Stimulated activated naive CD8-positive, alpha-beta T cell treated with anti-CD3 and anti-CD28 coated beads, Interleukin-15, Interleukin-2, amounts not matched to agents 100 U/mL and 50 U/mL, for 24 hours (primary cell): ENCODE measurements at places on chromosomes 7 and 10.

DNA sequence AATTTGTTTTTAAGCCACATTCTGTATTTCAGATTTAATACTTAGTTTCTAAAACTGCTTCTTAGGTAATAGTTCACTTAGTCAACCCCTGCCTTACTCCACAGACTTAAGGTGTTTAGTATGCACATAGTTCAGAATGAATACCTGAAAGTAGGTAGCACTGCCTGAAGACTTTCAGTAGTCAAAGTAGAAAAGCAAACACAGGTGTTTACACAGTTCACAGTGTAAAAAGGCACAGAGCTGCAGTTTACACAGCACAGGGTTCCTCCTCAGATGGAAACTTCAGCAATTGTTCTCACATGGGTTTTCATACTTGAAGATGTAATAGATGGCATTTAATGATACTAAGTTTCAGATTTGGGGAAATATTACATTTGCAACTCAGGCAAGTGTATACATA, 3.1 kb upstream of the PKD1L1 start:
- no peak for DNase-seq

- no peak for DNase-seq
These were observed 49.1 kb upstream of the BTBD16 start for GRCh38 chr10:122221958-122222357.

DNA sequence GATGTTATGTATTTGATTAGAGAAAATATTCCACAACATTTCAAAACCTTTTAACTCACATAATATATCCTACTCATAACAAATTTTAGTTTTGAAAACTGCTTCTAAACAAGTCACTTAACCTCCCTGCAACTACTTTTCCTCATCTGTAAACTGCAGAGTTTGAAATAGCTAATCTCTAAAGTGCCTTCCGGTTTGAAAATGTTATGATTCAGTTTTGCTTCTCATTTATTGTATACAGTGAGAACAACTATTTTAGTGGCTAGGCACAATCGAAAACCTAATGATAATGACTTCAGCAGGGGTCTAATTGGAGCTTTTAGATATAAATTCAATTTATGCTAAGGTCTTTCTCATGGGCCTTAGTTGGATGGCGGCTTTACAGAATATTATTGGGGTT, 30.7 kb upstream of the TEX47 start:
- DNase-seq: no peak

DNA sequence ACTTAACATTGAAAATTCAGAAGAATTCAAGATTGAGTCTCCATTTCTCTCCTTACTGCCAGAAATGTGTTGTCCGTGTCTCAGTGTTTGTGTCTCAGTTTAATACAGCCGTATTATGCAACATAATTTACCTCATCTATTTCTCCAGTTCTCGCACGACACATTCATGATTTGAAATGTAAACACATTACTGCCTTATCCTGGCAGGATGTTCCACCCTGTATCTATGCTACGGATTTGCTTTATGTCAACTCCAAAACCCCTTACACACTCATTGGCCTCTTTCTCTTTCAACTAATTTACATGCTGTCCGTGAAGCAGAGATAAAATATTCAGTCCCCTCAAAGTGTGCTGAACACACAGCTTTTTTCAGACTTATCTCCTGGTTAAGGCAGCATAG, 653.7 kb upstream of the SEMA3D start:
- DNase-seq: no peak

- no peak for DNase-seq
These were observed 30.3 kb downstream of the ANKMY2 start for GRCh38 chr7:16615228-16615627.

GRCh38 chr7:34277016-34277802, 371.9 kb downstream of the BMPER start:
- no peak for DNase-seq

- DNase-seq: no peak
These were observed 31.7 kb downstream of the DYNC1I1 start for GRCh38 chr7:95804052-95804451.

GRCh38 chr7:51138123-51139085, 178.2 kb downstream of the COBL start:
- no peak for DNase-seq

DNA sequence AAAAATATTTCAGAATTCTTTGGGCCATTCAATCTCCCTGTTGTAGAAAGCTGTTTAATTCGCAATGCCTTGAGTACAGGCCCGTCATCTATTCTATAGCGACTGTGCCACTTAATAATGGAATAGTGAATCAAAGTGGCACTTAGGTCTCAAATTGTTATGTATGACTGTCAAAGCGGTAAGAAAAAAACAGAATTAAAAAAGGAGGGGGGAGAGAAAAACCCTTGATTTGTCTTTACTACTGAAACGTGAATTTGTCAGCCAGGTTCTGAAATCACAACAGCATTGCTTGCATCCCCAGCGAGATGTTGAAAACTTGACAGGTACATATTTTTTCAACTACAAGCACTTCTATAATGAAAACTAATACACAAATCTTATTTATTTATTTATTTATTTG, 320.9 kb downstream of the TFEC start:
- no peak for DNase-seq

- no peak for DNase-seq
These were observed 40.9 kb downstream of the C1GALT1 start for GRCh38 chr7:7223250-7223649.

GRCh38 chr7:105131033-105131656, 117.1 kb downstream of the KMT2E start:
- DNase-seq: no peak

DNA sequence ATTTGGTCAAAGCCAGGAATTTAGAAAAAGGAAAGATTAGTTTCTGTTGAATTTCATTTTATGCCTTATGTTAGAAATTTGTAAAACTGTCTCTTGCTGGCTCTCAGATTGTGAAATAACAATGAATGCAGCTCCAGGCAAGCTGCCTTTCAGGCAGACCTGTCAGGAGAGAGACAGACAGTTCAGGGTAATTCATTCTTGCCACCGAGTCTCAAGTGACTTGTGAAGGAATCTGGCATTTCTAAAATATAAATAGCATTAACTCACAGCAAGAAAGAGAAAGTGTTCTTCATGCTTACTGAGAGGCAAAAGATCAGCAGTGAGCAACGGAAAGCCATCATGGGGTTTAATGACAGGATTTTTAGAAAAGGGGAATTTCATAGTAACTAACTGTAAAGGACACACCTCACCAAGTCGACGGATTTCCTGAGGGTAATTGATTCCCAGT, 442.3 kb upstream of the AKR1E2 start:
- no peak for DNase-seq

DNA sequence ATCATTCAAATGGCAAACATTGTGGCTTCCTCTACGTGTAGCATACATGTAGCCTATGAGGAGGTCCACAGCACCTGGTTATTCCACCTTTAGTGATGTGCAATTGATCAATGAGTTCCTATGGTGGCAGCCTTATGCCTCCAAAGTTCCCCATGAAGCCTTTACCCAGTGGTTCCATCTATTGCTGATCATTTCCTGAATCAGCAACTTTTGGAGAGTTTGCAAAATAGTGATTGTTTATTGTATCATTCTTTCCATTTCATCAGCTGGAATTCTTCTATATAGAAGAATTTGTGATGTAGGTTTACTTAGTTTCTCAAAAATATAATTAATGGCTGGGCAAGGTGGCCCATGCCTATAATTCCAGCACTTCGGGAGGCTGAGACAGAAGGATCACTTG, 380.2 kb upstream of the MKI67 start:
- DNase-seq: no peak

DNA sequence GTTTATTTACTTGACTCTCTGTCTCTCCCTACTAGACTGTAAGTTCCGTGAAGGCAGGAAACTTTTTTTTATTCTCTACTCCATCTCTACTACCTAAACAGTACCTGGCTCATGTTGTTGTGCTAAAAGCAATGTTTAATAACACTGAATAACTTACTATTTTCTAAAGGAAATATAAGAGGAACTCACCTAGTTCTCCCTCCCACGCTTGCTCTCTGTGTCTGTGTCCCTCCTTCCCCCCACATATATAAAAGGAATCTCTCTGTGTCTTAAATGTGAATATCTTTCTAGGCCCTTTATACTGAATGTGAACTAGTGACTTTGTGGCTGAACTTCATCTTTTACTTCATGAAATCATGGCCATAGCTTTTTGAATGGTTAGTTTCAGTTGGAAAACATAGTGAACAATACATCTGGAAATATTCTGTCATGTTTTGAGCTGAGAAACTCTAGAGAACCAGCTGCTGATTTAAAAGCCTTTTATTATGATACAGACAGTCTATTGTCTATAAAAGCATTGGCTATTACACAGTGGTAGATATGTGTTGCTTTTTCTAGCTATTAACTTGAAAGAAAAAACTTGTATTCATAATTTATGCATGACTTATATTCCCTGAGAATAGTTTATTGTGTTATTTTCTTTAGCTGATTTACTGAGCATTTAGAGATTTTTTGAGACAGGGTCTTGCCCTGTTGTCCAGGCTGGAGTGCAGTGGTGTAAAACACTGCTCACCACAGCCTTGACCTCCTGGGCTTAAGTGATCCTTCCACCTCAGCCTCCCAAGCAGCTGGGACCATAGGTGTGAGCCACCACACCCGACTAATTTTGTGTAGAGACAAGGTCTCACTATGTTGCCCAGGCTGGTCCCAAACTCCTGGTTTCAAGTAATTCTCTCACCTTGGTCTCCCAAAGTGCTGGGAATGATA, 42.5 kb downstream of the VCL start:
- DNase-seq: no peak

- DNase-seq: no peak
These were observed 15.3 kb upstream of the UTF1 start for GRCh38 chr10:133214468-133215410.

DNA sequence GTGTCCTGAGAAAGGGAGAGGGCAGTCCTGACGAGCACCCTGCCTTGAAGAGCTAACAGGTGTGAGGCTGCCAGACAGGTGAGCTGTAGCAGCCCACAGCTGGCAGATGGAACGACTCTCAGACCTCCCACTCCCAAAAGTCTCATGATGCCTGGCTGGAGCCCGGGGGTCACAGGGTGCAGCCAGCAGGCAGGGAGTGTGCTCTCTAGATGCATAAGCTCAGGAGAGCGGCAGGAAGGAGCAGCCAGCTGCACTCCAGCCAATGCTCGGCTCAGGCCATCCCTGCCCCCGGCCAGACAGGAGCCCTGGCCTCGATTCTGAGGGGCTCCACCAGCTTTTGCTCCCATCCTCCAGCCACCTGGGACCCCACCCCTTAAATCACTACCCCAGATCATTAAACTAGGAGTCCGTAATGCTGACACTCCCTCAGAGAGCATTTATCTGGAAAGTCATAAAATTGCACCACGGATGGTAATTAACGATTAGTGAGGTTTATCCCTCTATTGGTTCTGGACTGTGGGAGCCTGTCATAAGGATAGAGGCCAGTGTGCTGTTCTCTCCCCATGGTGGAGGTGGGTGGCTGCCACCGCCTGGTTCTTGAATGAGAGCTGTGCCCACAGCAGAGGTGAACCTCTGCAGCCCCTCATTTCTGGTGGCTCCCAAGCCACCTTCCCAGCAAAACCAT, 63.5 kb upstream of the ZMIZ1 start:
- DNase-seq: no peak
